NCI-H69 (cell line): ENCODE measurements at places on chromosomes 6 and 20.

DNA sequence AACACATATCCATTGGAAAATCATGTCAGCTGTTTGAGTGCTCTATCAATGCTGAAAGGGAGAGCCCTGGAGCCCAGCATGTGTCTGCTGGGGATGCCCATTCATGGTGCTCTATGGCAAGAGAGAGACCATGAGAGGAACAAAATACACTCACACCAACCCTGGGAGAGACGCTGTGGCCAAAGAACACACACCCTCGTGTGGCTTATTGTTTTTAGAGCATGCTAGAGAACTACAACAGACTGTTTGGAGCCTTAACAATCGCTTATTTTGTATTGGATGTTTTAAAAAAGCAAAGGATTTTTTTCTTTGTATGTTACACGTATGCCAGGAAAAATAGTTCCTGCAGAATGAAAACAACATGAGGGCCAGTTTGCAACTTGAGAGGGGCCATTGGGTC lies 151.0 kb downstream of the SLC24A3 start:
- no peak for DNase-seq

- peak; percentile 30 for DNase-seq
Observed at GRCh38 chr6:40482532-40482931, 104.6 kb downstream of the LRFN2 start.

GRCh38 chr6:112359863-112360262 lies 12.7 kb downstream of the RFPL4B start:
- no peak for DNase-seq

- DNase-seq = no peak
Observed at GRCh38 chr20:58059260-58059544, 169.3 kb downstream of the ANKRD60 start.

- no peak for DNase-seq
Observed at GRCh38 chr20:8656335-8656734, 412.6 kb upstream of the PLCB4 start.

GRCh38 chr6:13334953-13335352 lies 6.6 kb upstream of the TBC1D7 start:
- peak; percentile 33 for DNase-seq

DNA sequence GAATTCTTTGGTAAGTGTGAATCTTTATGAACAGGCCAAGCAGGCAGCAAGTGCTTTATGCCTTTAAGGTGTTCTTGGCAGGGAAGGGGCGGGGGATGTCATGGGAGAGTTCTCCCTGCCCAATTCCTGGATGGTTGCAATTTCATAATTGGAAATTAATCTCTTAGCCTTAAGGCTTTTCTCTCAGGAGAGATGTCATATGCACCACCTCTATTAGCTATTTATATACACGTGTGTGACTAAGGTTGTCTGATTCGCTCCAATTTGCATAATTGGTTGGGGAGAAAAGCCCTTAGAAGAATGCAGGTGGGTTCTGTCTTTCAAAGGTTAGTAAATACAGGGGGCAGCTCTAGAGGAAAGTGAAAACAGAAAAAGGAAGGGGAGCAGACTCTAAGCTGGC lies 5.2 kb upstream of the ENPP5 start:
- peak; percentile 75 for DNase-seq

DNA sequence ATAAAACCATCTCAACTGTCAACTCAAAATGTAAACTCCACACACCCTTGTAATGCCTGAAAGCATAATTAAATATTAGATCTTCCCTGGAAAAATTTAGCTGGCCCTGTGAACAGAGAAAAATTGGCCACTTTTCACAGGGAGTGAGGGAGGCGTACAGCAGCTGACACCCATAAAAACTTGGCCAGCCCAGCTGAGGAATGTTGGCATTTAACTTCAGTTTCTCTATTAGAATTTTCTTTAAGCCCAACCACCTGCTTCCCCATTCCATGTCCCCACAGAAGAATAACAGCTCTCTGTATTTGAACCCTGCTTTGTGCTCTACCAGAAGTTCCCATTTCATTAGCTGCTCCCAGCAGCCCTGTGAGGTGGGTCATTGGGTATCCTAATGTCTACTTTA lies 41.0 kb downstream of the PKHD1 start:
- no peak for DNase-seq

- DNase-seq = no peak
Observed at GRCh38 chr6:15562977-15563376, 99.9 kb downstream of the DTNBP1 start.

DNA sequence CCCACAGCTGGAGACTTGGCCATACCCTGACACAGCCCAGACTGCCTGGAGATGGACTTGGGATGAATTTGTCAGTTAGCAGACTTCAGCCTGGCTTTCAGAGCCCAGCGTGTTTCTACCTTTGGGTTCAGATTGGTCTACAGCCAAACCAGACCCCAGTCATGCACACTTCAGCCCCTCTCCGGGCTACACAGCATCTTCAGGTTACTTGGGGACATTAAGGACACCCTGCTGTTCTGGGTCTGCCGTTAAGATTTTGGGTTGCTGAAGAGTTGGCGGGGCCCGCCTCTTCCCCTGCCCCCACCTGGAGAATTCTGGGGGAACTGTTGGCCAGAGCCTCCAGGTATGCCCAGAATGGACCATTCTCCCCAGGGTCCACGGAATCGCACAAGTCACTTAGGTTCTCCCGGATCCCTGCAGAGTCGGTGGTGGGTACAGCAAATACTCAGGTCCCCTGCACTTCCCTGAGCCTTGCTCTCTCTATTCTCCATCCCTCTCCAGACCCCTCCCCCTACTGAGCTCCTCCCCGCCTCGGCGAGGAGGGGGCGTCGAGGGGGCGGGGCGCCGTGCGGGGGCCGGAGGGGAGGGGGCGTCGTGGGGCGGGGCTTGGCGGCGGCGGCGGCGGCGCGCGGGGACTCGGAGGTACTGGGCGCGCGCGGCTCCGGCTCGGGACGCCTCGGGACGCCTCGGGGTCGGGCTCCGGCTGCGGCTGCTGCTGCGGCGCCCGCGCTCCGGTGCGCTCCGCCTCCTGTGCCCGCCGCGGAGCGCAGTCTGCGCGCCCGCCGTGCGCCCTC lies at the start of gene PTK7:
TSS of gene PTK7 (plus strand) at position 645 of the 794 bp plus-strand sequence. CDS start 175 bp downstream, outside the sequence.
- peak; percentile 96 for DNase-seq

DNA sequence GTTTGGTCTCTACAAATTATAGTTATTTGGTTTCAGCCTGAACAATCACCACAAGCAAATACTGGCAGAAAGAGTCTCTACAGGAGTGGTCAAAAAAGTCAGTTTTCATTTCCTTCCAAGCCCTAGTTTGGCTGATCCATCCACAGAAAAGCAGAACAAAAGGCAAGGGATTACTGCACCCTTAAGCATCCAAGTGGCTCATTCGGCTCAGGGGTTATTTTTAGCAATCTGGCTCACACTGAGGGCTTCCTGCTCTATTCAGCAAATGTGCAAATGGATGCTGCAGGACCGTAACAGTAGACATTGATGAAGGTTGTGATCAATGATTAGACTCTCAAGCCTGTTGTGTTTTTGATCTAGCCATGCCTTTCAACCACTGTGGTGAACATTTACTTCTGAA lies 62.2 kb upstream of the FABP7 start:
- DNase-seq = peak; percentile 91

DNA sequence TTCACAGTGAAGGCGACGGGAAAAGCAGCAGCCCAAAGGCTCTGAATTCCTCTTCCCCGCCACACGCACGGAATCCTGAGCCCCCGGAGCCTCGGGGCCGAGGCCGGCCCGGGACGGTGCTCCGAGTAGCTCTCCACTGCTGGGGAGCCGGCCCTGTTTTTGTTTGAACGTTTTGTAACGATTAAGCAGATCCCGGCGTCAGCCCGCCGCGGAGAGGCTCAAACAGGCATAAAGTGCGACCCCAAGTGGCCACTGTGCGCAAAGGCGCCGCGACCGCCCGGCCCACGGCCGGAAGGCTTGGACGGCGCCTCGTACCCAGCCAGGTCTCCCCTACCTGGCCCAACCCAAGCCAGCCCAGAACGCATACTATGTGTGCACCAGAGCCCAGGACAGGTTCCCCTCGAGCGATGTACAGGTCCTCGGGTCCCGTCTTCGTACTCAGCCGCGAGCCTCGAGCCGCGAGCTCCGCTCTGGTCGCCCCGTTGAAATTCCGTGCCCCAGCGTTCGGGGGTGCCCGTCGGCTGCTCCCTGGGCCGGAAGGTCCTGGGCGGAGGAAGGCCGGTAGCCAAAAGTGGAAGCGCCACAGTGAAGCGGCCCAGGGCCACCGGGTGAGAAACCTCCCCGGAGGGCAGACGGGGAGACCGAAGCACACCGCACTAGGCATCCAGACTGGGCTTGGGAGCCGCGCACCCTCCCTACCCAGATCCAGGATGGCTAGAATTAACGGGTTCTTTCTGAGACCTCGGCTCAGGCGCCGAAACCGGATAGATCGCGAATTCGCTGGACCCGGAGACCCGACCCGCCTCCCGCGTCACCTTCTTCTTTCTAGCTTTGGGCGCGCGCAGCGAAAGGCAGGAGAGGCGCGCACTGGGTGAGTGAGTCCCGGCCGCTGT lies 1.2 kb upstream of the MAFB start:
- peak; percentile 63 for DNase-seq

GRCh38 chr20:44405785-44406571 lies 50.5 kb downstream of the HNF4A start:
- no peak for DNase-seq

GRCh38 chr20:41734506-41734945 lies 116.3 kb upstream of the CHD6 start:
- peak; percentile 48 for DNase-seq

GRCh38 chr6:138106665-138107077 lies 548 bp downstream of the PERP start:
- DNase-seq = no peak

DNA sequence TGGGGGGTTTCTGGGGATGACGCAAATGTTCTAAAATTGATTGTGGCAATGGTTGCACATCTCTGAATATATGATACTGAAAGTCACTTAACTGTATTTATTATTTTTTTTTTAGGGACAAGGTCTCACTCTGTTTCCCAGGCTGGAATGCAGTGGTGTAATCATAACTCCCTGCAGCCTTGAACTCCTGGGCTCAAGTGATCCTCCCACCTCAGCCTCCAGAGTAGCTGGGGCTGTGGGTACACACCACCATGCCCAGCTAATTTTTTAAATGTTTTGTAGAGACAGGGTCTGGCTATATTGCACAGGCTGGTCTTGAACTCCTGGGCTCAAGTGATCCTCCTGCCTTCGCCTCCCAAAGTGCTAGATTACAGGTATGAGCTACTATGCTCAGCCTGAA lies 33.4 kb downstream of the NOL4L start:
- no peak for DNase-seq

DNA sequence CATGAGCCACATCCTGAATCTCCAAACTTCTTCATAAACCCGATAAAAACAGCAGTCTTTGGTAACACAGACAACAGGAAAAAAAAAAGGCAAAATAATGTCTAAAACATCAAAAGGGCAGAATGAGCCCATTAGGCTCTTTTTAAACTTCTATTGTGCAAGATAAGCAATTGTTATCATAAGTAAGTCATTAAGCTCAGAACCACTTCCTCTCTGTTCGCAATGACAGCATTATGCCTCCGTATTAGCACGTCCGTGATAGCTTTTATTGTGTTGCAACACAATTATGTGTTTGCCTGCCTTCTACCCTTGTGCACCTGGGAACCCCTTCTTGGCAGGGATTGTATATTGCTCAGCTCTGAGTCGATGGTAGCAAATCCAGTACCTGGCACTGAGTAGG lies 147.1 kb downstream of the LRFN2 start:
- DNase-seq = peak; percentile 68

DNA sequence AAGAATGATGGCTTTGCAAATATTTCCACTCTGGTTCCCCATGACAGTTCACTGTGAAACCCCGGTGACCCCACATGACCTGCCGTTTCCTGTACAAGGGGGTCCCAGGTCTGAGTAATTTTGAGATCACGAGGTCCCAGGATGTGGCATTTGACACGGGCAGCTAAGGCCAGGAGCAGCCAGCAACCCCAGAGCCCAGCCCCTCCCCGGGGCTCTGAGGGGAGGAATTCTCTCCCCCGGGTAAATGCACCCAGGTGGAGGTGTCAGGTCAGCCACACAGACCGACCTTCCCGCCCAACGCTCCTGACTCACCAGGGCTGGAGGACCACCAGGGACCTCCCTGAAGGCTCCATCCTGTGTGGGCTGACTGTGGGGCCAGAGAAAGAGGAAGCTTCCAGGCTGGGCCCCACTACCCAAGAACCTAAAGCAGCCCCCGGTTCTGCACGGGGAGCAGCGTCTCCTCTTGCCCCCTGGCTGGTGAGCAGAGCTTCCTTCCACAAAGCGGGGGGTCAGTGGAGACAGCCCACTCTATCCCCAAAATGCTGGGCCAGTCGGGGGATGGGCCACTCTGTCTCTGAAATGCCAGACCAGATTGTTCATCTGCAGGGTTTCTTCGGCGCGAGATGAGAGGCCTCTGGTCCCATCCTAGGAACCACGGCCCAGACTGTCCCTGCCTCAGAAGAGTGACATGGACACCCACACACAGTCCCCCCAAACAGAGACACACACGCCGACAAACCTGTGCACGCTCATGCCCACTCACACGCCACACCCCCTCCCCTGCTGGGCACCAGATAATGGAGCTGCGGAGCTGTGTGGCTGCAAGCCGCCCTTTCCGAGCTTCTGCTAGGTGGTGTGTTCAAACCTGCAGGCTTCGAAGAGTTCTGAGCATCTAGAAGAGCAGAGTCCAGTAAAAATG lies 23.4 kb upstream of the SLCO4A1 start:
- no peak for DNase-seq

DNA sequence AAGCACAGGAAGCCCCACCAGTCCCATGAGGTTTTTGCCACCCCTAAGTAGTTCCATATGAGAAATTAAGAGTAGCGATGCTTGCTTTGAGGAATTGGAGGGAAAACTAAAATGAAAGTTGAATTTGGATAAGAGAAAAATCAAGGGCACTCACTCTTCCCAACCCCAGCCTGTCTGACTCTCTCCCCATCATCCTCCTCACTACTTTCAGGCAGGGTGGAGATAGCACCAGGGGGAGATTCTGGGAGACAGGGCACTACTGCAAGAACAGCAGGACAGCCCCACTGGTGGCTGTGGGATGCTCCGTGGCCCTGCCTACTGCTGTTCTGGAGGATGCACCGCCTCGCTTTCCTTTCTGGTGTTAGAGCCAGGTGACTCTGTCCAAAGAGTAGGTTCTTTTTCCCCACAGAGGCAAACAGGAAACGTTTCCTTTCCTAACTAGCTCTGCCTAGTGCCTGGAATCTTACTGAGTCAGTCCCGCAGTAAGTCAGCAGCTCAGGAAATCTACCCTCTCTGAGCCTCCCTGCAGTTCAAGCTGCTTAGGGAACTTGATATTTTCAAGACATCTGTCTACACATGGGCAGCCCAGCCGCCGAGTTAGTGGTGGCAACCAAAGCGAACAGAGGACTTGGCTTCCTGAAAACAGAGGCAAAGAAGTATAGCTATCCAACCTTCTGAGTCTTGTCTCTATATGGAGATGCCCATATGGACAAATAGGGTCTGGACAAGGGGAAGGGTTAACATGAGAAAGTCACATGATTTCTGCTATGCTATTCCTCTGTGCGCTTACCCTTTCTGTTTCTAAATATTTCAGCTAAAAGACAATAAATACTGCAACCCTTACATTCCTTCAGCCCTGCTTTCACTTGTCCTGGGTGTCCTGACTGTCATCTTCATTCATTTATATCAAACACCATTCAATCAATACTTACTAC lies 11.4 kb downstream of the HLA-E start:
- DNase-seq = no peak

DNA sequence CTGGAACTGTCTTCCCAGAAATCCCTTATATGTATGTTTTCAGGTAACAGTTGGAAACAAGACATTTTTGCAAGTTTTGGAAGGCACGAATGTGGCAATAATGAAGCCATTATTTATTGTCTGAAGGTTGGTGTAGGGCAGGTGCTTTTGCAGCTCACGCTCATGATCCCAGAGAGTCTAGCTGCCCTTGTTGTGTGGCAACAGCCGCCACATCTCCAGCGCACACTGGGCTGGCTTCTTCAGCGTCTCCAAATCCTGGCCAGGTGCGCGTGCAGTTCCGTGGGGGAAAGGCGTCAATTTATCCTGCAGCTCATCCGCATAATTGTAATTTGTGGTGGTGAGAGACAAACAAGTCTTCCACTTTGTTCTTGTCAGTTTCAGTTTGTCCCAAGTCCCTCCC lies 71.2 kb downstream of the TRDN start:
- peak; percentile 77 for DNase-seq
